Endothelial cell of umbilical vein (primary cell): ENCODE measurements at places on chromosomes 4 and X. TPM values are rescaled to one million over a fixed set of nuclear protein-coding genes. Genes with fewer than 3 reads are reported as not detected.
A peak's percentile ranks its signal among the peaks of the same experiment; 100 is the strongest.

The GPR173 gene
- 8.3 and 11.3 TPM in 2 replicates for total RNA-seq

GRCh38 chr4:73922766-73923630 is 53.8 kb downstream of the CXCL1 start:
- H3K27ac ChIP-seq, result no peak overlapping the region
- H3K4me3 ChIP-seq, result no peak overlapping the region
- H3K27me3 ChIP-seq, result no peaks in the 10 kb centered on the region
- peak; percentile 76 for DNase-seq

- H3K4me3 ChIP-seq, result no peak overlapping the region
- peaks cover 5% of the 10 kb centered on the region for H3K27me3 ChIP-seq
- no peak overlapping the region for H3K27ac ChIP-seq
- H3K36me3 ChIP-seq, result no peaks in the 10 kb centered on the region
- no peak for DNase-seq
Observed at GRCh38 chr4:16238327-16238726, 12.1 kb upstream of the TAPT1 start.

The MAGEE2 gene
- not detected in 2 replicates for total RNA-seq

The KIF4A gene
- total RNA-seq, result 34.4 and 41.3 TPM in 2 replicates

The PCDH11X gene
- not detected in 2 replicates for total RNA-seq

GRCh38 chrX:17511556-17511955 is 136.6 kb downstream of the NHS start:
- H3K4me1 ChIP-seq, result no peaks in the 10 kb centered on the region
- H3K36me3 ChIP-seq, result no peaks in the 10 kb centered on the region
- no peaks in the 10 kb centered on the region for H3K27me3 ChIP-seq

DNA sequence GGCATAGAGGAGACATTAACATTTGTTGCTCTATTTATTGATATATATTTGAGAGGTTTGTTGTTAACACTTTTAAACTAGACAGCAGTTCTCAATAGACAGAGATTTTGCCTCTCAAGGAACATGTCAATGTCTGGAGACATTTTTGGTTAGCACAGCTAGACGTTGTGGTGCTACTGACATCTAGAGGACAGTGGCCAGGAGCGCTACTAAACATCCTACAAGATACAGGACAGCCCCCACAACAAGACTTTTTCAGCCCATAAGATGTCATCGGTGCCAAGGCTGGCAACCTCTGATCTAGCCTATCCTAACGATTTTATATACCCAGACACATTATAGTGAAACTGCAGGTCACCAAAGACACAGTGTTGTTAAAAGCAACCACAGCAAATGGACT is 18.4 kb upstream of the CTSO start:
- H3K4me3 ChIP-seq, result no peak overlapping the region
- no peaks in the 10 kb centered on the region for H3K36me3 ChIP-seq
- H3K27ac ChIP-seq, result no peak overlapping the region
- no peaks in the 10 kb centered on the region for H3K27me3 ChIP-seq
- no peaks in the 10 kb centered on the region for H3K4me1 ChIP-seq
- DNase-seq, result no peak

GRCh38 chrX:109270580-109271484 is 211.1 kb downstream of the GUCY2F start:
- no peak for DNase-seq
- no peak overlapping the region for H3K4me3 ChIP-seq
- no peaks in the 10 kb centered on the region for H3K4me1 ChIP-seq
- H3K36me3 ChIP-seq, result no peaks in the 10 kb centered on the region
- H3K27ac ChIP-seq, result no peak overlapping the region

DNA sequence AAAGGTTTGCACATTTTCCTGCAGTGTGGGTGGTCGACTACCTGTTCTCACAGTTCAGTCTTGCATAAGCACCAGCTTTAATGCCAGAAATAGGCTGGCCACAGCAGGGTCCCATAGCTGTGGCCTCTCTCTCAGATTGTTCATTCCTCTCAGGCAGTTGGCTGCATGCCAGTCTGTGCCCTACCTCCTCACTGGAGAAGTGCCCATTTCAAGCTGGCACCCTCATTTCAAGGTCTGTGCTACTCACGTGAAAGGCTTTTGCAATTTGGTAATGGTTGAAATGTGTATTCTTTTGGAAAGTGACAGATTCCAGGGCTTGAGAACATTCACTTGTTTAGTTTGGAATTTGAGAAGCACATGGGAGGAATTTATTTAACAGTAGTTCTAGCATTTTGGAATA is 28.9 kb upstream of the MTMR1 start:
- DNase-seq, result no peak
- peaks cover 7% of the 10 kb centered on the region for H3K4me1 ChIP-seq
- no peaks in the 10 kb centered on the region for H3K27me3 ChIP-seq
- H3K27ac ChIP-seq, result no peak overlapping the region

DNA sequence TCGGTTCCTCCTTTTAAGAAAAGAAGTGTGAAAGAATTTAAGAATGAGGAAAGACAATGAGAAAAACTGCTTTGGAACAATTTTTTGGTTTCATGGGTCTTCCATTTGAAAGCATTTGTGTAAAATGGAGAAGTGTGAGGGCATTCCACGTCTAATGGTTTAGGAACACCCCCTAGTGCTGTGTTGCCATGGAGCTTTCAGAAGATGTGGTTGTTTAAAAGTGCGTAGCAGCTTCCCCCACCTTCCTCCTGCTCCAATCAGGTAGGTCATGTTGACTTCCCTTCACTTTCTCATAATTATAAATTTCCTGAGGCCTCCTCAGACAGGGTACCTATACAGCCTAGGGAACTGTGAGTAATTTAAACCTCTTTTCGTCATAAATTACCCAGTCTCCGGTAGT is 50.0 kb downstream of the UGT2B10 start:
- H3K4me3 ChIP-seq, result no peak overlapping the region
- no peak for DNase-seq
- no peak overlapping the region for H3K27ac ChIP-seq

DNA sequence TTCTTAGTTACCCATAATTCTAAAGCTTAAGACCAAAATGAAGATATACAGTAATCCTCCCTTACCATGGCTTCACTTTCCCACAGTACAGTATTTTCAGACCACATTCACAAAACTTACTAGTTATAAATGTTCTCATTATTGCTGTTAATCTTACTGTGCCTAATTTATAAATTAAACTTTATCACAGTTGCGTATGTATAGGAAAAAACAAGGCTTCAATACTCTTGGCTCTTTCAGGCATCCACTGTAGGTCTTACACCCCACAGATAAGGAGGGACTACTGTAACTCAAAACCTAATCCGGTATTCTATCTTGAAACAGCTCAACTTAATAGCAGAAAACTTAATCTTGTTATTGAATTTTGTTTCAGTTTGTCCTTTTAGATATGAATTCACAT is 3.6 kb downstream of the HMGB2 start:
- no peak for DNase-seq
- H3K27me3 ChIP-seq, result no peaks in the 10 kb centered on the region
- peaks cover 20% of the 10 kb centered on the region for H3K4me1 ChIP-seq
- no peak overlapping the region for H3K27ac ChIP-seq
- H3K4me3 ChIP-seq, result no peak overlapping the region

- no peak overlapping the region for H3K27ac ChIP-seq
- no peaks in the 10 kb centered on the region for H3K27me3 ChIP-seq
- DNase-seq, result no peak
- H3K36me3 ChIP-seq, result no peaks in the 10 kb centered on the region
Observed at GRCh38 chr4:101009471-101009870, 337.9 kb downstream of the PPP3CA start.

The HPGD gene
- total RNA-seq, result not detected in 2 replicates

DNA sequence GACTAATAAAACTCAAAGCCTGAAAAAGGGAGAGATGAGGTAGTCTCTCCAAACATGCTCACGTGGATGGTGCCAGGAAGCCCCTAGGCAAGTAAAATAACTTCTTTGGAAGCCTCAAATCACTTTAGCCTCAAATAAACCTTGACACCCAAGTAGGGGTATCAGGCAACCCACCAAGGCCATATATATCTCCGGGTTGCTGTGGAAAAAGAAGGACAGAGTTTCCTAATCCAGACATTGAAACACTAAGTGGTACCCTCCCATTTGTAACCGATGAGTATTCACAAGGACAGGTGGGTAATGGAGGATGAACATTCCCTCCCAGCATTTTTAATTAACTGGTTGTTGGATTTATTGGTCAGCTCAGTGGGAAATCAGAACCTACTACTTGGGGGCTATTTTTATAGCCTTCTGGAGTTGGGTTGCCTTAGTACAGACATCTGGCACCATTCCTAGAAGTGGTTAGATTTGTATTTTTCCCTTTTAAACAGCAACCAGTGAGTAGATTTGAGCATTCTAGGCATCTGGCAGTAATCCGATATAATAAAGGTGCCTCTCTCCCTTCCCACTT is 87.7 kb downstream of the GPC3 start:
- DNase-seq, result no peak
- no peaks in the 10 kb centered on the region for H3K4me1 ChIP-seq
- H3K27me3 ChIP-seq, result no peaks in the 10 kb centered on the region
- no peaks in the 10 kb centered on the region for H3K36me3 ChIP-seq
- H3K27ac ChIP-seq, result no peak overlapping the region

The MAGEA10 gene
- not detected in 2 replicates for total RNA-seq

The POU3F4 gene
- not detected in 2 replicates for total RNA-seq

- no peak overlapping the region for H3K4me3 ChIP-seq
- H3K4me1 ChIP-seq, result no peaks in the 10 kb centered on the region
- no peak for DNase-seq
- no peaks in the 10 kb centered on the region for H3K36me3 ChIP-seq
- no peak overlapping the region for H3K27ac ChIP-seq
- H3K27me3 ChIP-seq, result peaks cover 9% of the 10 kb centered on the region
Observed at GRCh38 chr4:146142768-146143167, 32.8 kb upstream of the LSM6 start.
